Stimulated activated CD8-positive, alpha-beta memory T cell treated with anti-CD3 and anti-CD28 coated beads, Interleukin-2, amount 100 ng/mL, for 48 hours (primary cell): ENCODE measurements at places on chromosomes 7 and 10.

- DNase-seq, result no peak
Observed at GRCh38 chr7:135714534-135715009, 13.4 kb downstream of the SLC13A4 start.

DNA sequence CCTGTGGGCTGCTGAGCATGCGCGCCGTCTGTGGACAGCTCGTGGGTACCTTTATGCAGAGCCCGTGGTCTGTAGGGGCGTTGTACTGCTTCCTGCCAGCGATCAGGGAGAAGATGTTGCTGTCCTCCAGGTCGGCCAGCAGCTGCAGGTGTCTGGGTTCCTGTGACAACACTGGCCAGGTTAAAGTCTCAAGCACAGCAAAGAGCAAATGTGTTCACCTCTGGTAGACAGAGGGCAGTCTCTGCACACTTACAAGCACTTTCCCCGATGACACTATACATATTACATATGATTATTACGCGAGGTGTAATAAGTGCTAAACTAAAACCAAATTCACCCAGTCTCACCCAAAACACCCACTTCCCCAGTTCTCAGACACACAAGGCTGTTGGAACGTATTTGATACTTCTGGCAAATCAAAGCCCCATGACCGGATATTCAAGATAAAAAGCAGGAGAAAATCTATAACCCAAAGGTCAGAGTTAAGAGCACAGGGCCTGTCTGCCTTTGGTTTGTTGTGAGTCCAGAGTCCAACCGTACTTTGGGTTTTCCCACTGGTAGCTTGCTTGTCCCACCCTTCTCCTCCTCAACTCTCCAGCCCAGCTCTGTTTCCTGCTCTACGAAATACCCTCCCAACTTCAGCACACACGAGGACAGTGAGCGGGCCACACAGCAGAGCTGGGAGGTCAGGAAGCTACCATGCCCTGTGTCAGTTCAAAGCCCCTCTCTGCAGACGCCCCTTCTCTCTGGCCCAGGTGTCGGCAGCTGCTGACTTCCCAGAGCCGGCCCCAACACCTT lies 49.7 kb upstream of the DDC start:
- no peak for DNase-seq

GRCh38 chr7:53302496-53303246 lies 267.2 kb downstream of the POM121L12 start:
- DNase-seq, result no peak

DNA sequence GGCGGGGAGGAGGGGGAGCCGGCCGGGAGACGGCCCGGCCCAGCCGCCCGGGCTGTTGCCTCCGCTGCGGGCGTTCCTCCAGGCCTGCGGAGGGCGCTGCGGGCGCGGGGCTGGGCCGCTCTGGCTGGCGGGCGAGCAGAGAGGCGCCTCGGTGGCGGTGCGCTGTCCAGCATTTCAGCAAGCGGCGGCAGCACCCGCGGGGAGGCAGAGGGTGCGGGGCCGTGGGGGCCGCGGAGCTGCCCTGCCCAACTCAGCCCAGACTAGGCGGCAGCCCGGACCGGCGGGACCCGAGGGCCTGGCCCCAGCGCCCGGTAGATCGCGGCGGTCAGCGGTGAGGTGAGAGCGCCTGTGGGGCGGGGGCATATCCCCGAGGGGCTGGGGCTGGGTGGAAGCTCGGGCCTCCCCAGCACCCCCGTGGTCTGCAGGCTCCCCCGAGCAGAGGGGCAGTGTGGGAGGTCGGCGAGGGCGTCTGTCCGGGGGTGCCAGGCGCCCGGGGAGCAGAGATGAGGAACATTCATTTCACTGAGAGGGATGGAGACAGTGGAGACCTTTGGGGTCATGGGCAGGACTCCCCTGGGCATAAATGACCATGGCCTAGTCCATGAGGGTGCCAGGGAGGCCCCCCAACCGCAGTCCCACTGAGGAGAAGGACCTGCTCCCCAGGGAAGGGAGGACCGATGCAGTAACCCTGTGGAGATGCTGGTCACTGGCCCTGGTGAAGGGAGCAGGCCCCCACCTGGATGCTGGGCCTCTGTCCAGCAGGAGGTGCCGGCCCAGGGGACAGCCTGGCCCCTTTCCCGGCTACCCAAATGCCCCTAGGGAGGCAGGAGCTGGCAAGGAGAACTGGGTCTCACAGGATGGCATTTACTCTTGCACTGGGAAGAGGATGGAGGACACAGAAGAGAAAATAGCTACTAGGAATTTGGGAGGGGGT lies at the start of gene SRRM3:
TSS of gene SRRM3 (plus strand) at position 165 of the 934 bp plus-strand sequence. CDS start 33,171 bp downstream, outside the sequence.
- DNase-seq, result peak; percentile 75

- no peak for DNase-seq
Observed at GRCh38 chr7:67738958-67739357, 742.3 kb downstream of the TYW1 start.
